ENCODE measurements at places on chromosomes 2 and 18.
A peak's percentile ranks its signal among the peaks of the same experiment; 100 is the strongest.

GRCh38 chr18:64275593-64276300, 126.9 kb upstream of the LINC00305 start:
- no peak for DNase-seq

GRCh38 chr2:12429779-12430406, 286.8 kb upstream of the TRIB2 start:
- no peak for DNase-seq

- no peak for DNase-seq
Measured at GRCh38 chr2:55080204-55080738, 30.0 kb upstream of the RTN4 start.

- DNase-seq = no peak
Measured at GRCh38 chr2:219947575-219947974, 320.1 kb downstream of the SLC4A3 start.

DNA sequence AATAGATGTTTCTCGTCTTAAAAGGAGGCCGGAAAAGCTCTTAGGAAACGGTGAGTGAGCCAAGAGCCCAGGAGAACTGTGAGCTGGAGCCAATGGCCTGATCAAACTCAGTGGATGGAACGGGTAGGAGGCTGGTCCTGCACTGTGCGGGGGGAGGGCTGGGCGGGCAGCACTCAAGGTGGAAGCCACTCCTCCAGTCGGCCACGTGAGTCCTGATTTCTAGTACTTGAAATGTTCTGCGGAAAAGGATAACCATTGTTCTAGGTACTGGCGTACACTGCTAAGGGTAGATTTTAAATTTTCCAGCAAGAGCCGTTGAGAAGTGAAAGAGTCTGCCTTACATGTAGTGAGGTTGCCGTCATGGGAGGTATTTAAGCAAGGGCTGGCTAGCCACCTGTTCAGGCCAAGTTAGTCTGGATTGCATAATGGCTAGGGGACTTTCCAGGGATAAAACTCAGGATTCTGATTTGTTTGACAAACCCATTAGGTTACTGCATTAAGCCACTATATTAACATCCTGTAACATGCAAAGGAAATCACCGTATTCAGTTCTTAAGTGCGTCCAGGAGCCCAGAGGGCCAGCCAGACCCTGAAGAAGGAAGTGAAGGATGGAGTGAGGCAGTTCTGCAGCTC, 51.3 kb upstream of the ODC1 start:
- DNase-seq = no peak

DNA sequence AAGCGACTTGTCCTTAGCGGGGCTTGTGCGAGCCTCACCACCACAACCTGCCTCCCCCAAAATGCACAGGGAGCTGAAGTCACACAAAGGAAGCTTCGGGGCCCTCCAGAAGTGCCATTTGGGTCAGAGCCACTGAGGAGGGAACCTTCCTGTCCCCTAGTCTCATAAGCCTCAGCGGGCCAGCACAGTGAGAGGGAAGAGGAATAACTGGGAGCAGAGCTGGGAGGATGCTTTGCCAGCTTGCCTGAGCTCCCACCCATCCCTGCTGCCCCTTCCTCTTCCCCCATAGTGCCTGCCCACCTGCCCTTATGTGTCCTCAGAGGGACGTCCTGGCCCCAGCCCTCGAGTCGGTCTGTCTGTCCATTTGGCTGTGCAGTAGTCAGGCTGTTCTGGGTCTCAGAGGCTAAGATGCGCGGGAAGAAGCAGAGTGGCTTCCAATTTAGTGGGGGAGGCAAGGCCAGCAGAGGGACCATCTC, 51.8 kb upstream of the GPR17 start:
- no peak for DNase-seq

DNA sequence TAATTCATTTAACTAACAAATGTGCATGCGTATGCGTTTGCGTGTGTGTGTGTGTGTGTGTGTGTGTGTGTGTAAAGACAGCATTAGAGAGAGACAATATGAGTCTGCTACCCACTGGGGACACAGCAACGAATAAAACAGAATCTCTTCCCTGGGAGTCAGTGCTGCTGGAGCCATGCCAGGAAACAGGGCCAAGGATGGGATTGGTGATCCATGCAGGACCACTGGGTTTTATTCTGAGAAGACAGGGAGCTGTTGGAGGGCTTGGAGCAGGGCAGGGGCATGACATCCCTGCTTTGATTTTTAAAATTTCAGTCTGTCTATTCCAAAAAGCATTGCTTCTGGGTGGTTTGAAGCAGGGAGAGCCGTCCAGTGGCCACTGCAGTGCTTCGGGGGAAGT, 62.9 kb downstream of the PDCL3 start:
- no peak for DNase-seq

DNA sequence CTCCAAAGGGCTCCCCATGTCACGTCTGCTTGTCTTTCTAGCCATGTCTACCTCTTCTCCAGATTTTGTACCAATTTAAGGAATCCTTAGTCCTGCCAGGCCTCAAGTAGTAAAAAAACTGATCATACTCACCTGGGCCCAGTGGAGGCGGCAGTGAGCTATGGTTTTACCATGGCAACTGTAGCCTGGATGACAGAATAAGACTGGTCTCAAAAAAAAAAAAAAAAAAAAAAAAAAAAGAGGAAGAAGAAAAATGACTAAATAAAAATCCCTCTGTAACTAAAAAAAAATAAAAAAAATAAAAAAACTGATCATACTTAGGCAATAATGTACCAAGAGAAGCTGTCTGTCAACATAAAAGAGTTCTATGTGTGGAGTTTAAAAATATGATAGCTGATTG, 221.6 kb downstream of the NR4A2 start:
- DNase-seq = no peak

DNA sequence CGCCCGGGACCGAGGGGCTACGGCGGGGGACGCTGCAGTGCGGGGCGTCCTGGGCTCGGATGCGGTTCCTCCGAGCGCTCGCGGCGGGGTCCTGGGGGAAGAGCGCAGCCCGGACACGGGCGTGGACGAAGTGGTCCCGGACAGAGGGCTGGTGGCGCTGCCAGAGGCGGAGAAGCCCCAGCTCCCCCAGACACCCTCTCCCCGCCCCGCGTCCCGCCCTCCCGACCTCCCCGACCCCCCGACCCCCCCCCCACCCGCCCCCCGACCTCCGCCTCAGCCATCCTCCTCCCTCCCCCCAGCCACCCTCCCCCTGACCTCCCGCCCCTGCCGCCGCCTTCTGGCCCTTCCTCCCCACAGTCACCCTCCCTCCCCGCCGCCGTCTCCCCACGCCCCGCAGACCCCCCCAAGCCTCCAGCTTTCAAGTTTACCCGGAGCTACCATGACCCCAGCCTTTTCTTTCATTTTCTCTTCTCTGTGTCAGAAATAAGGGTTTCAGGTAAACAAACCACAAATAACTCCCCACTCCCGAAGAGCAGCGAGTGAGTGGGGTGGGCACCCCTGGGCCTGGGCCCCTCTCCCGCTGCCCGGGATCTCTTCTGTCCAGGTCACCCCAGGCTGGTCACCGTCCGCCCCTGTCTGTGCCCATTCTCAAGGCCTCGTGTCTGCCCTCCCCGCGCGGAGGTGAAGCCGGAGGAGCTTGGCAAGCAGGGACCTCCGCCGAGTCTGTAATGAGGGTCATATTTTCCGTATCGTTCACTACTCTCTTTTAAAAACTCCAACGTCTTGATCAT, 5.1 kb downstream of the NFATC1 start:
- DNase-seq = no peak

GRCh38 chr2:14635391-14635871, 2.9 kb downstream of the LRATD1 start:
- DNase-seq = peak; percentile 49

GRCh38 chr2:44201648-44202165, 33.0 kb downstream of the PPM1B start:
- no peak for DNase-seq

DNA sequence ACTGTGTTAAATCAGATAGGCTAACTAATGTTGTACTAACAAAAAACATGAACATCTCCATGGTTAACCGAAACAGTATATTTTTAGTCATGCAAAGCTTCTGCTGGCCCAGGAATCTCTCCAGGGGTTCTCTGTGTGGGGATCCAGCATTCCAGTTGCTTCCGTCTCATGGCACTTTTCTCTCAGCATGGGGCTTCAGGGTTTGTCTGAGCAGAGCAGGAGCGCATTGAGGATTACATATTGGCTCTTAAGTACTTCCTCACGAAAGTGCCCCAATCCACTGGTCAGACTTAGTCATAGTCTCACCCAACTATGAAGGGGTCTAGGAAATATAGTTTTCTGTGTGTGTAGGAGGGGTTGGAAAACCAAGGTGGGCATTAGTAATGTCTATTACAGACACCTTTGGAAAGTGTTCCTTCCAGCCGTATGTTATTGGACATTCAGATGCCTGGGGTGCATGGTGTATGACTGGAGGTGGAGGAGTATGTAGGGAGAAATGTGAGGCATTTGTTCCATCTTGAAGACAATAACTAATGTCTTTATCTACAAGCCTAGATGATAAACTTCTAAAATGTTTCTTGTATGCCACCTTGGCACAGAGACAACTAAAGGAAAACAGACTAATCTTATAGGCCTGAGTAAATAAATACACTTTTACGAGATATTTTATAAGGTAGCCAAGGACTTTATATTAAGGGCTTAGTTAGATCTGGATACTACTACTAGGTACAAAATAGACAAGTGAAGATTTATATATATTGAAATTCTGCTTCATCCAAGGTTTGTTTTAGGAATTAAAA, 123.8 kb upstream of the ZEB2 start:
- no peak for DNase-seq

- DNase-seq = no peak
Measured at GRCh38 chr2:15782009-15782751, 158.2 kb upstream of the MYCN start.

DNA sequence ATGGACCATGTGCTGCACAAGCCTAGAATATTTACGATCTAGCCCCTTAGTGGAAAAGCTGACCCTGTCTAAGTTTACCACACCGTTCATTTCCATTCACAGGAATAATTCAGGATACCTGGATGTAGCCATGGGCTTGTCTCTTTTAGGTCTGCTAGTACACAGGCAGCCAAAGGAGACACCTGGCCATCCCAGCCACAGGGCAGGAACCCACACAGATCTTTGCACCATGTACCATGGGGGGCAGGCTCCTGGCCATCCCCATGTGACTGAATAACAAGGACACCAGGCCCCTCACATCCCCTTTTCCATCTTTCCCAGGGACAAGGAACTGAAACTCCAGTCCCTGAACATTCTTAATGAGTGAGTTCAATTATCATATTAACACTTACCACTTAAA, 467.3 kb upstream of the MYT1L start:
- DNase-seq = no peak

- no peak for DNase-seq
Measured at GRCh38 chr2:47808614-47809013, 25.7 kb downstream of the MSH6 start.

GRCh38 chr2:241048149-241048948, 49.9 kb downstream of the SNED1 start:
- DNase-seq = no peak

GRCh38 chr2:237456200-237456843, 30.7 kb upstream of the MLPH start:
- DNase-seq = no peak

- no peak for DNase-seq
Measured at GRCh38 chr18:55139836-55140235, 180.6 kb upstream of the CCDC68 start.

DNA sequence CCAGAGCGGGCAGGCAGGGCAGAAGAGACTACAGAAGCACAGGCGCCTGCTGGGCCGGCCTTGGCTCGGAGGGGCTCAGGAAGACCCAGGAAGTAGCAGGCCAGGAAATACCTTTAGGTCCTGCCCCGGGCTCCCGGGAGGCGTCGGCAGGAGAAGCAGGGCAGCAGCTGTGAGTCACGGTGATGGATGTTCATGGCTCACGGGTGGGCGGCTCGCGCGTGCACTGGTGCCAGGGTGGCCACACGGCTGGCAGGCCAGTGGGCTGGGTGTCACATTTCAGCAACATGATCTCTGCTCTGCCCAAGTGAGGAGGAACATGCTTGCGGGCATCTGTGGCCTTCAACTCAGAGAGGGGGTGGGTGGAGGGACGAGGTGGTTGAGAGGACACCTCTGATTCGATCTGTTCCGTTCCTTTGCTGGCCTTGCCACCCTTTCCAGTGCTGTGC, 139.3 kb downstream of the KLHL29 start:
- DNase-seq = no peak

DNA sequence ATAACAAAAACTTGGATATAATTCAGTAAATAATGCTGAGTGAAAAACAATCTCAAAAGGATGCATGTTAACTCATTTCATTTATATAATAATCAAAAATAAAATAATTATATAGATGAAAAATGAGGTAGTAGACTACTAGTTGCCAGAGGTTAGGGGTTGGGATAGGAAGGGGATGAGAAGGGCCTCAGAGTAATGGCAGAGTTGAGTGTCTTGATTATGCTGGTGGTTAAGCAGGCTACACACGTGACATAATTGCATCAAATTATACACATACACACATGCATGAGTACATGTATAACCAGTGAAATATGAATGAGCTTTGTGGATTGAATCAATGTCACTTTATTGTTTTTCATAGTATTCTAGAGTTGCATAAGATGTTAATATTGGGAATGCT, 201.0 kb downstream of the RIT2 start:
- no peak for DNase-seq

GRCh38 chr2:26555246-26556133, 77.6 kb upstream of the OTOF start:
- no peak for DNase-seq

GRCh38 chr2:95388091-95388692, 14.3 kb upstream of the FAHD2A start:
- no peak for DNase-seq

- no peak for DNase-seq
Measured at GRCh38 chr18:49591271-49591670, 29.4 kb downstream of the LIPG start.

DNA sequence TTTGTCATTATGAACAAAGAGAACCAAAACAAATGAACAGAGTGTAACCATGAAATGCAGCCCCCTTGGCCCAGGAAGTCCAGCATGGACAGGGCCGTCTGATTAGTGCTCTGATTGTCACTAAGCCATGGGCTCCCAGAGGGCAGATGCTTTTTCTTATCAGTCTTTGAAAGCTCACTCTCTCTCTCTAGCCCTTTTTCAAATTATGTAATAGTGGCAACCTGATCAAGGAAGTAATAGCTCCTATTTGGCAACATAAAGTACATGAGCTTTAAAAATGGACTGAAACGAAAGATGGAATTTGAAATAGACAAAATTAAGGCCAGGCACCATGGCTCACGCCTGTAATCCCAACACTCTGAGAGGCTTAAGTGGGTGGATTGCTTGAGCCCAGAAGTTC, 32.4 kb upstream of the EPG5 start:
- no peak for DNase-seq

GRCh38 chr18:76246590-76246989, 248.5 kb downstream of the ZNF516 start:
- no peak for DNase-seq

DNA sequence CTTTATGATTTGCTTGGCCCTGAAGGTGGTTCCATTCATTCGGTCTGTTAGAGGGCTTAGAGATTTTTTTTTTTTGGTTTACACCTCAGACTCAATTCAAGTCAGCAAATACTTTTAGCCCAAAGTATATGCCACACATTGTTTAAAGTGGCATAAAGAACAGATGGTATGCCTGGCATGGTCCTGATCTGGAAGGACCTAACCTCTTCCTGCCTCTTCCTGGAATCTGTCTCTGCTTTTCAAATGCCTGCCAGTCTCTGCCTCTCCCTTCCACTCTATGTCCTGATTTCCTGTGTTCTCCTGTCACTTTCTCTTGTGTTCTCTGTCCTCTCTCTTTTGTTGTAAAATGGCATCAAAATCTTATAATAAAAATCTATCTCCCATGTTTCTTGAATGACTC, 158.0 kb downstream of the ANKRD30B start:
- no peak for DNase-seq

All from neural crest cell (in vitro differentiated cells).